ENCODE measurements at places on chromosomes 3 and 15.

DNA sequence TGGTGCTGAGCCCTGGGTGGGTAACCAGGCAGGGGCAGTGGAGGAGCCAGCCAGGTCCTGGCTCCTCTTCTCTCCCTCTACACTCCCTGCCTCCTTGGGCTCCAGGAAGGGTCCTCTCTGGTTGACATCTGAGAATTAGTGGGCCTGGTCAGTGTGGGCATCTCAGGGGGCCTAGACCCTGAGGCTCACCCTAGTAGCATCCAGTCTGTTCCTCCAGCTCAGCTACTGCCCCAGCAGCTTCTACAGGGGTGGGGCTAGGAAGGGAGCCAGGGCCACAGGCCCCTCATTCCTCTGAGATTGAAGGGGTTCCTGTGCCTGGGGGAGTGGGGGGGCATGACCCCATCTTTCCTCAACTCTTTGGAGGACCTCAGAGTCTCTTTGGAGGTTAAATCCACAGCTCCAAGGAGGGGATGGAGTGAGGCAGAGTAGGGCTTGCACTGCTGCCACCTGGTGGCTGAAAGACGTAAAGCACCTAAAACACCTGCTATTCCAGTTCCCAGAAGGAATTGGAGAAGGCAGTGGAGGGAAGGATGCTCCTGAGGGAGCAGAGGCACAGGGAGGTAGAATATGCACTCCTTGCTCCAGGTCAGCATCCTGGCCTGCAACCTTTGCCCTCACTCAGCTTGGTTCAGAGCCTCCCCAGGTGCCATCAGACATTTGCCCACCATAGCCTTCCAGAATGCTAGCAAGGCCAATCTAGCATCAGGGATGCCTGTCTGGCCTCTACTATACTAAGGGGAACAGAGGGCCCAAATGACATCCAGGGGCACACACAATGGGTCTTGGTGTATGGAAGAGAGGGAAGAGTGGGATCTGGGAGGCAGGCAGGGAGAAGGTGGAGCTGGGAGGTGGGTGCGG is 25.1 kb downstream of the C3orf18 start:
- H3K4me3 ChIP-seq: no peak overlapping the region
- H3K27ac ChIP-seq: no peak overlapping the region

DNA sequence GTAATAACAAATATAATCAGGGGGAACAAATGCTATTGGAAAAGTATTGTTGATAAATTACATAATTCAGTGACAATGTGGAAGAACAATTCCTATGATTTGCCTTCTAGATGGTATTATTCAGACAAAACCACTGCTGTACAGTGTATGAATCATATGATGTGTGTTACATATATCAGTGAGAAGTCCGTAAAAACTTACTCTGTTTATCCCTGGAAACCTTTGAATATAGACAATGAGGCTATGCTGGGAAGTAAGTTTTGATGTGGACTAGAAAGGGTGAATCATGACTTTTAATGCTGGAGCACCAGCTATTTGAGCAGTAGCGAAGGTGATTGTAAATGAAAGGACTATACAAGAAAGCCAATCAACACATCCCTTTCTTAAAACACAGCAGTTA is 17.9 kb downstream of the C3orf38 start:
- no peaks in the 10 kb centered on the region for H3K36me3 ChIP-seq
- DNase-seq: no peak
- no peak overlapping the region for H3K27ac ChIP-seq

GRCh38 chr3:107588217-107588616 is 65.5 kb downstream of the BBX start:
- H3K27ac ChIP-seq: no peak overlapping the region
- H3K4me1 ChIP-seq: no peaks in the 10 kb centered on the region
- H3K27me3 ChIP-seq: no peaks in the 10 kb centered on the region
- no peaks in the 10 kb centered on the region for H3K36me3 ChIP-seq
- no peak overlapping the region for H3K4me3 ChIP-seq
- no peak for DNase-seq

- H3K36me3 ChIP-seq: no peaks in the 10 kb centered on the region
- no peak within 1 kb of the TSS for H3K27ac ChIP-seq
- no peak for DNase-seq
- H3K27me3 ChIP-seq: no peaks in the 10 kb centered on the region
- no peak within 1 kb of the TSS for H3K4me3 ChIP-seq
Observed at GRCh38 chr3:38265604-38266307, at the start of gene SLC22A13. Gene SLC22A13 (plus strand): TSS chr3:38265812. CDS start chr3:38265861, 49 bp downstream.

GRCh38 chr3:359672-360071 is 163.1 kb downstream of the CHL1 start:
- no peaks in the 10 kb centered on the region for H3K27me3 ChIP-seq
- H3K4me1 ChIP-seq: no peaks in the 10 kb centered on the region
- no peak overlapping the region for H3K27ac ChIP-seq
- no peak for DNase-seq
- H3K36me3 ChIP-seq: no peaks in the 10 kb centered on the region

DNA sequence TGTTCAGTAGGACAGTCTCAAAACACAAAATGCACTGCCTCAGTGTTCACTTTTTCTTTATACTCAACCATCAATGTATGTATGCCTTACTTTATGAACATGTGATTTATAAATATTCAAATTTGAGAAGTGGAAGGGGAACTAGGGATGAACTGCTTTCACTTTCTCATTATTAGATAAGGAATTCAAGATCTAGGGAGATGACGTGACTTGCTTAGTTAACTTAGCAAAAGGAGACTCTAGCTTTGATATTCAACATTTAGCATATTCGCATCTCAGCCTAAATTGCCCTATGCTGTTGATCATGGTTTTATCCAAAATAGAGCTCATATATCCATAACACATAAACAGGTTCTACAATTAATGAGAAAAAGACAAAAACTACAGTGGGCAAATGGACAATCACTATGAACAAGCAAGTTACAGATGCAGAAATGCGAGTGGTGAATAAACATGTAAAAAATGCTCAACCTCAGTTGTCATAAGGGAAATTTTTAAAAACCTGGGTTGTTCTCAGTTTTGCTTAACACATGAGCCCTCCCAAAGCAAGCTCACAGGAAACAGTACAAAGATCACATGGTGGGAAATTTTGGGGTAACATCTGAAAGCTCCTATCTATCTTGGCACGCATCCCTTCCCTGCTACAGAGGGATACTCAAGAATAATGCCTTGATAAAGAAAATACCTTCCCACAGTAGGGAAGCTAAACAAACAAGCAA is 269.8 kb downstream of the THRB start:
- H3K27ac ChIP-seq: no peak overlapping the region
- no peaks in the 10 kb centered on the region for H3K36me3 ChIP-seq
- no peaks in the 10 kb centered on the region for H3K27me3 ChIP-seq

GRCh38 chr3:165642761-165643420 is 194.3 kb downstream of the BCHE start:
- no peak overlapping the region for H3K27ac ChIP-seq
- no peak for DNase-seq
- H3K36me3 ChIP-seq: no peaks in the 10 kb centered on the region

DNA sequence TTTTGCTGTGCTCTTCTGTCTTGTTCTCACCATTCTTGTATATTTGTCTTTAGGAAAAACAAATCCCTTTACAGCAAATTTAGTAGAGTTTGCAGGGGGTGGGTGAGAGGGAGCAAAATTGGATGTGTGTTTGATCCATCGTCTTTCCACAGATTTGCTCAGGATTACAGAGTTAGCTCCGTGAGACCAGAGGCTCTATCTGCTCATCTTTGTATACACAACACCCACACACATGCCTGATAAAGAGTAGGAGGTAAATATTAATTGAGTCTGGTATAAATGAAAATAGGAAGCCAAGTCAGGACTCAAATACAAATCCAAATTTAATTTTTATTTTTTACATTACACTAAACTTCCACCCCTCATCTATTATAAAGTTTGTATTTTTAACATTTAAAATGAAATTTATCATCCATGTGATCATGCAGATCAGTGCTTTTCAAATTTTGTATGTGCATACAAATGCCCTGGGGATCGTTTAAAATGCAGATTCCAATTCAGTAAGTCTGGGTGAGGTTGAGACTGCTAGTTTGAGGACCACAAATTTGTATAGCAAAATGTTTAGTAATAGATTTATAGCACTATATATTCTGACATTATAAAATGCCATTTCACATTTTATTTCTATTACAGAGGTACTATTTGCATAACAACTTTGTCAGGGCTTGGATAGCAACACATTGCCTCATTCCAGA is 326.7 kb downstream of the LSAMP start:
- no peaks in the 10 kb centered on the region for H3K27me3 ChIP-seq
- no peaks in the 10 kb centered on the region for H3K4me1 ChIP-seq
- DNase-seq: no peak
- H3K27ac ChIP-seq: no peak overlapping the region

- no peak overlapping the region for H3K27ac ChIP-seq
- DNase-seq: no peak
- no peaks in the 10 kb centered on the region for H3K27me3 ChIP-seq
- H3K36me3 ChIP-seq: no peaks in the 10 kb centered on the region
Observed at GRCh38 chr15:90862964-90863778, 5.2 kb upstream of the FURIN start.

DNA sequence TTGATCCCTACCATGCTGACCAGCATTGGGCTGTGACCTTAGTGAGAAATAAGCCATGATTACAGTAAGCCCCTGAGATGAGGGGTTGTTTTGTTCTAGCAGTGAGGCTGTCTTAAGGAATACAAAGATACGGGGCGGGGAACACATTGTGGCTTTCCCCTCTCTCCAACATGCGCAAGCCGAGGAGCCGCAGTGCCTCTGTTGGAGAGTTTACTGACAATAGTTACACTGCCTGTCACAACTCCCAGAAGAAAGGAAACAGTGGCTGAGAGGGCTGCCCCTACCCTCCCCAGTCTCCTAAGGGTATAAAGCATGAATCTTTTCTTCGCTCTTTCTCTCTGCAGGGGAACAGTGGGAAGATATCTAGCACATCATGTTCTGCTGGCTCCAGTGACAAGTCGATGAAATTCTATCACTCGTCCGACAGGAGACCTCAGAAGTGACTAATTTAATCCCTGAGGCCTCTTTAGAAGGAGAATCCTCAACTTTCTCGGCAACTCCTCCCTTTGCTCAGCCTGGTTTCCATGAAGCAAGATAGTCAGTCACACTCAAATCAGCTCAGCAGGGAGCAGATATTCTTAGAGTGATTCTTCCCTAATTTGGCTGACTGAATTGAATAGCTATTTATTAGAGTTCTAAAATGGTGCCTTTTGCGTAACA is 409.0 kb upstream of the PROK2 start:
- no peak overlapping the region for H3K4me3 ChIP-seq
- H3K4me1 ChIP-seq: no peaks in the 10 kb centered on the region
- H3K27ac ChIP-seq: no peak overlapping the region

GRCh38 chr15:81279621-81280485 is 44.1 kb downstream of the STARD5 start:
- peaks cover 16% of the 10 kb centered on the region for H3K4me1 ChIP-seq
- no peak overlapping the region for H3K27ac ChIP-seq
- no peak overlapping the region for H3K4me3 ChIP-seq
- DNase-seq: no peak
- H3K27me3 ChIP-seq: no peaks in the 10 kb centered on the region

DNA sequence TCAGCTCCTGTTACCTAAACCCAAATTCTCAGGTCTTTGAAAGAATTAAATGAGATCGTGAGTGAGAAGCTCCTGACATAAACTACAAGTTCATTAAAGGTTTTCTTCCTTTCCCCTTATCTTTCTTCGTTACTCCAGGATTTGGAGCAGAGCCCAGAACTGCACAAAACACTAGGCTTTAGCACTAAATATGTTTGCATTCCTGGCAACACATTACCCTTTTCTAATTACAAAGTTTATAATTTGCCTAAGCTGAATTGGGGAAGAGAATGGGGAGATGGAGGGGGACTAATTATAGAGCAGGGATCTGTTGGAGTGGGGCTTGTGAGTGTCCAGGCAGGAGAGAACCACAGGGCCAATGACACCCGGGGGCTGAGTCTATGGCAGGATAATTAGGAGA is 109.7 kb downstream of the SV2B start:
- H3K27me3 ChIP-seq: peaks cover 5% of the 10 kb centered on the region
- DNase-seq: no peak
- no peak overlapping the region for H3K4me3 ChIP-seq
- H3K36me3 ChIP-seq: no peaks in the 10 kb centered on the region
- H3K27ac ChIP-seq: no peak overlapping the region

DNA sequence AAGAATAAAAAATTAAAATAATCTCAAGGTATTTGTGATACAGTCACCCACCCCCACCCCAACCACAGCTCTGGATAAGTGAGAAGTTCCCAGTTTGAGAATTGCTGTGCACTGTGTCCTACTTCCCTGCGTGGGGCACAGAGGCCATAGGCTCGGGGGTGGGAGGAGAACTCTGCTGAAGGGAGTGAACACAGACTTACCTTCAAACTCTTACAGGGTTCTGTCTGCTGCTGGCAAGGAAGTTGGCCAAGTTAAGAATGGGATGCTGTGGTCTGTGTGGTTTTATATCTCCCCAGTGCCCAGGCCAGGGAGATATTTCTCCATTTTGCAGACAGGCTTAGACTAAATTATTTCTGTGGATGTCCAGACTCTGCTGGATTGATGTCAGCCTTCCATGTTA is 37.6 kb downstream of the SPTSSB start:
- H3K4me3 ChIP-seq: no peak overlapping the region
- H3K36me3 ChIP-seq: no peaks in the 10 kb centered on the region
- no peaks in the 10 kb centered on the region for H3K27me3 ChIP-seq

GRCh38 chr15:95091444-95091843 is 860.1 kb downstream of the MCTP2 start:
- H3K4me3 ChIP-seq: no peak overlapping the region
- no peaks in the 10 kb centered on the region for H3K4me1 ChIP-seq
- H3K36me3 ChIP-seq: no peaks in the 10 kb centered on the region
- no peak for DNase-seq

DNA sequence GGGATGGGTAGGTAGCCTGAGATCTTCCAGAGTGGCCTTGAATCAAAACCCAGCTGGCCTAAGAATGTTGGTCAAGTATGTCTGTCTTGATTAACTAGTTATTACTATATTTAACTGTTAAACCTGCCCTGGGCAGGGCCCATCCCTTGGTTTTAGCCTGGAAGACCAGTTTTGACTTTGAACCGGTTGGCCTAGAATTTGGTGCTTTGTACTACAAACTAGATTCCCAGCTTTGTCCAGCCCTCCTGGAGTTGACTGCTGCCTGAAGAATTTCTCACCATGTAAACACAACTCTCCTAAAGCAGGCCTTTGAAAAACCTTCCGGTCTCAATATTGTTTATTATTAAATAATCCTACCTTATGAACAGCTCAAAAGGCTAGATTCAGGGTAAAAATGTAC is 16.0 kb downstream of the C15orf62 start:
- no peaks in the 10 kb centered on the region for H3K27me3 ChIP-seq
- no peak for DNase-seq
- no peaks in the 10 kb centered on the region for H3K36me3 ChIP-seq
- no peak overlapping the region for H3K27ac ChIP-seq
- H3K4me3 ChIP-seq: no peak overlapping the region

- no peaks in the 10 kb centered on the region for H3K27me3 ChIP-seq
- no peak overlapping the region for H3K27ac ChIP-seq
- no peak for DNase-seq
- H3K4me1 ChIP-seq: no peaks in the 10 kb centered on the region
Observed at GRCh38 chr3:62329971-62330370, 43.4 kb downstream of the FEZF2 start.

DNA sequence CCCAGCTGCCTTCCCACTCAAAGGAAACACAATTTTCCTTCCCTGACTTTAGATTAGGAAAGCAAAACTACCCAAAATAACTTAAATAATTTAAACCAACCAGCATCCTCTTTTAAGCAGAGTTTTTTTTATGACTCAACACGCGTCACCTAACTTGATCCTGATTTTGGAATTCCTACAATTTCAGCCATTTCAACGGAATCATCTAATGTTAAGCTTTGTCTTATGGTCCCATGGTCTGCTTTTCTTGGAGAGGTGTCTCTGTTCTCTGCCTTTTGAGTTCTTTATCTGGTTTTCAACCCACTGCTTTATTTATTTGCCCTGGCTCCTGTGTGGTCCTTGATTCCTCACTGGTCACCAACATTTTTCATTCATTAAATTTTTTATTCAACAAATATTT is 219.2 kb upstream of the ARHGEF26 start:
- no peak overlapping the region for H3K4me3 ChIP-seq
- no peak overlapping the region for H3K27ac ChIP-seq
- H3K27me3 ChIP-seq: no peaks in the 10 kb centered on the region
- no peak for DNase-seq
- no peaks in the 10 kb centered on the region for H3K36me3 ChIP-seq

Measured in effector memory CD4-positive, alpha-beta T cell (primary cell).